SW 1271 (cell line): ENCODE measurements at places on chromosomes 4 and X.

- DNase-seq, result no peak
Measured at GRCh38 chr4:149956678-149957077, 121.6 kb upstream of the DCLK2 start.

DNA sequence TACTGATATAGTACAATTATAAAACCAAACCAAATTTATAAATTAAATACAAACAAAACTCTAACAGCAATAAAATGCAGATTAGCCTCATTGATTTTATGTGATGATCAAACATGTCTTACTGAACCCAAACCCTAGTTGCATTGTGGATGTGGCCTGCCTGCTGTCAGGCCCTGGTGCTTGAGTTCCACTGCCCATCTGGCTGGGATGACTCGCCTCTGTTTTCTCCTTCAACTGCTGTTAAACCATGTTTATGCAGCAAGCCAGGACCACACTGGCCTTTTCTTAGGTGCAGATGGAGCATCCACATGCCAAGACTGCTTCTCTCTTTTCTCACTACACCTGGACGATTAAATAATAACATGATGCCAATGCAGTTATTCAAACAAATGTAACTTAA, 22.6 kb downstream of the NAP1L5 start:
- DNase-seq, result no peak

DNA sequence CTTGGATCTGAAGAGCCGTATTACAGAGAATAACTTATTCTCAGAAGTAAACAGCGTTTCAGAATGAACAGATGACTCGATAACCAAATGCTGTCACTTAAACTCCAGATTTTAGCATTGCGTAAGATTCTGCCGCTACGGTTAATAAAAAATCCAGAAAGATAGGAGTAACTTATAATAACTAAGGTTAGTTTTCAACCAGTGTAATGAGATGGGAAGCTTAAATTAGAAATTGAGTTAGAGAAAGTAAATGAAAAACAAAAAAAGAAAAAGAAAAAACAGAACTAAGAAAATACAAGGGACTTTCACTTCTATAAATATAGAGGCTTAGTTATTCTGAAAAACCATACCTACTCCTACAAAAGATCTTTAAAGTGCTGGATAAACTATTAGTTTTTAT, 13.1 kb upstream of the PARM1 start:
- no peak for DNase-seq

DNA sequence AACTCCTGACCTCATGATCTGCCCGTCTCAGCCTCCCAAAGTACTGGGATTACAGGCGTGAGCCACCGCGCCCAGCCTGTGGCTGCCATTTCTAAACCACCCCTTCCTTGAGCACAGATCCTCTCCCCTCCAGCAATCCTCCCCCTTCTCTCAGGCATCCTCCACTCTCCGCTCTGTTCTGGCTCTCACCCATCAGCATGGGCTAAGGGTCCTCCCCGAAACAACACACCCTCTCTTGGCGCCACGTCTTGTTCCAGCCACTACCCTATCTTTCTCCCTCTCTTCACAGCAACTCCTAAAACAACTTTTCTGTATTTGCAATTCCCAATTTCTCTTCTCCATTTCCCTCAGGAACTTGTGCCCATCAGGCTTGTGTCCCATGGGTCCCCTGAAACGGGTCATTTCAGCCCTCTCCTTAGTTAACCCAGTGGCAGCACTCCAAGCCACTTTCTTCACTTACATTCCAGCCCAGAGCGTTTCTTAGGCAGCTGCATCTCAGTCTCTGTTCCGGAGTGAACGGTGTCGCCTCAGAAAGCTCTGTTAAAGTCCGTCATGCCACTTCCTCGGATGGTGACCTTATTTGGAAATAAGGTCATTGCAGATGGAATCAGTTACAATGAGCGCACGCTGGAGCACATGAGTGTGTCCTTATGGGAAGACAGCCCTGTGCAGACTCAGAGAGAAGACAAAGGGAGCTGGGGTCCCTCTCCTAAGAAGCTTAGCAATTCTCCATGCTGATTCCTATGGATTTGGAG, 28.3 kb upstream of the CLDN24 start:
- DNase-seq, result no peak

DNA sequence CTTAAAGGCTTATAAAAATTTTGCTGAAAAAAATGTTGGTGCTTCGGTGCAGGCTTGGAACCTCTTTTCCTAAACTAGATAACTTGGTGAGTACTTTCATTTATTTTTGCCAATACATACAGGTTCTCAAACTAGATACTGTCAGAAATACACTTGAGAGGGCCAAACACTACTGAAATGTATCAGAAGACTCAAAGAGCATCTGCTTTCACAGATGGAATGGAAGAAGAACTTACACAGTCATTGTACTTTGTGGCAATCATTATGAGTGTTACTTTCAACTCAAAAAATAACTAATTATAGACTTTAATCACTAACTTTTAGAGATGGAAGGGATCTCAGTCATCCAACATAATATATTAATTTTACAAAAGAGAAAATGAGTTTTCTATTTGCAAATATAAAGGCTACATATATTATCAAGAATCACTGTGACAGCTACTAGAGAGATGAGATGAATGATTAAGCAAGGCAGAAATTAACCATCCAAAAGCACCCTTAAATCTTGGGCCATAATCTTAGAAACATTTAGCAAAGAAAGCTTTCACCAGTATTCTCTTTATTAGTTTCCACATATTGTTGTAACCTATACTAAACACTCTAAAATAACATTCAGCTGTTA, 1.0 kb downstream of the ENAM start:
- DNase-seq, result no peak
